OCI-LY7 (cell line): ENCODE measurements at places on chromosomes 5 and 9.
A peak's percentile ranks its signal among the peaks of the same experiment; 100 is the strongest.

DNA sequence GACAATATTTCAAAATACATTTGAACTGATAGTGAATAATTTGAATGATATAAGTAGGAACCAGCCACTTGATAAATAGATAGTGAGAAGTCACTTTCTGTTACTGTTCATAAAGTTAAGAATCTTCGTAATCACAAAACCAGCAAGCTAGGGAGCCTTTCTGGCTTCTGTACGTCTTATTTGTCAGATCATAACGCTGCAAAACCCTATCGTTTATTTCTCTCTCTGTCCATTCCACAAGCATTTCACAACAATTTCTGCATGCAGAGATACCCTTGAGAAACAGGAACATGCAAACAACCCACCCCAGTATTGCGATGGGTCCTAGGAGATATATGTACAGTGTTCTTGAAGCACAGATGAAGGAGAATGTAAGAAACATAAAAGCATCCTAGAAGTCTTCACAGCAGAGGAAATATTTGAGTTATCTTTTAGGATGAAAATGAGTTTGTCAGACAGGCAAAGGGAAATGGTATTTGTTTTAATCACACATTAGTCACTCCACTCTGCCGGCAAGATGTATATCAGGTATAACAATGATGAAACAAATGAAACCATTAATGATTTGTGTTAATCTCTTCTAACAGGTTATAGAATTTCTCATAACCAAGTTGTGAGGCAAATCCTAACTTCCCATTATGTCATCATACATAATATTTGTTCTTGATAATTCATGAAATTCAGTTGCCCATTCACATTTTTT, 668.7 kb upstream of the FTMT start:
- DNase-seq, result no peak

DNA sequence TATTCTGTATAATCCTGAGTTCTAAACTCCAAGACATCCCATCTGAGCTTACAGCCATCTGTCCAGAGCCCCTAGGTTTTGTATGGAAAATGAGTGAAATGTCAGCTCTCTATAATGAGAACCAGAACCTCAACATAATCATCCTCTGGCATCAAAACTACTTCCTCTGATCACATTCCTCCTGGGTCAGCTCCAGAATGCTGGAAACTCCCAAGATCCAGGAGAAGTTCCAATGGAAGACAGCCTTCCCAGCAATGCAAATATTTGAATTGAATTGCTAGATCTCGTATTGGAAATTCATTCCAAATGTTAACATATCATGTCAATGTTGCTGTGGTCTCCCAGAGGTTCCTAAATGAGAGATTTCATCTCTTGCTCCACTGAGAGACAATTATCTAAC, 23.8 kb downstream of the C9 start:
- no peak for DNase-seq

DNA sequence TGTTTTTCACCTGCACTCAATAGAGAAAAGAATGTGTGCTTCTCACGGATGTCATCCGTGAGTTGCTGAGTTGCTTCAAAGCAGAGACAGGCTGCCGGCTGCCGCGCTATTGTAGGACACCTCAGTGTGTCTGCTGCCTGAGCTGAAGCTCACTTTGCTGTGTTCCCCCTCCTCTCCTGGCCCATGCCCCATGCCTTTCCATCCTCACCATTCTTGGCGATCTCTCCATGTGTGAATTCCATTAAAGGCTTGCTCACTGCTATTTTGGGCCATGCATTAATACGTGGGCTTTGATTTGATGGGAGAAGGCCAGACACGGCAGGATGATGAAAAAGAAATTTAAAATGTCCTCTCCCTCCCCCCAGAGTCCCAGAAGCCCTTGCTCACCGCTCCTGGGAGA, 14.5 kb downstream of the ADAM19 start:
- no peak for DNase-seq

- DNase-seq, result no peak
Observed at GRCh38 chr5:68950125-68950524, 143.7 kb upstream of the SLC30A5 start.

DNA sequence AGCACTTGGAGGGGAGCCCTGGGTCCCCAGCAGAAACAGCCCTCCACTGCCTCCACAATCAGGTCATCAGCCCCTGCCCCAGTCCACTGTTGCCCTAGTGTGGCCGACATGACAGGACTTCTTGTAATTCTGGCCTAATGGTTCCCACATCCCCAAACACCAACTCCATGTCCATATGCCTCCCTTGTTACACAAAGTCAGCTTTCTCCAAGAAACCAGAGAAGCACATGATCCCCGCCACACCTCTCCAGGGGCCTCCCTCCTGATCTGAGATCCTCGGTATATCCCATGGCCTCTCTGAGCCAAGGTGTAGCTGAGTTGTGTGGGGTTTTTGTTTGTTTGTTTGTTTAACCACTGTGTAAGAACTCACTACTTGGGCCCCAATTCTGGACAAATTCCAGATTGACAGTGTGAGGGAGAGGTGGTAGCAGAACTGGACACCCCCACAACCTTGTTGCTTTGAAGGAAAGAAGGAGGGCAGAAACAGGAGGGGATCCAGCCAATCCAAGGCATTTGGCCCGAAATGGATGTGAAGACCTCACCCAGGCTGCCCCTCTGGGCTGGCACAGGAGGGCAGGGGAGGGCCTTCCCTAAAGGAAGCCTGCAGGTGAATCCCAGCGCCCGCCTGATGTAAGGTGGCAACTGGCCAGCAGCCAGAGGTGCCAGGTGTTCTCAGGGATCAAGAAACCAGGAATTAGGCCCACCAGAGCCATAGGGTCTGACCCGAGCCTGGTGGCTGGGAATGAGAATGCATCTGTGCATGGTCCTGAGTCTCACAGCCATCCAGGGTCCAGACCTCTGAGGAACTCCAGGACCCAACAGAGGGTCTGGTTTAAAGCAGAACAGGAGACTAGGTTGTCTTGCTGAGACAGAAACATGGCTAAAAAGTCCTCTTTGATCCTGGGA, 13.4 kb downstream of the IRF1 start:
- no peak for DNase-seq

DNA sequence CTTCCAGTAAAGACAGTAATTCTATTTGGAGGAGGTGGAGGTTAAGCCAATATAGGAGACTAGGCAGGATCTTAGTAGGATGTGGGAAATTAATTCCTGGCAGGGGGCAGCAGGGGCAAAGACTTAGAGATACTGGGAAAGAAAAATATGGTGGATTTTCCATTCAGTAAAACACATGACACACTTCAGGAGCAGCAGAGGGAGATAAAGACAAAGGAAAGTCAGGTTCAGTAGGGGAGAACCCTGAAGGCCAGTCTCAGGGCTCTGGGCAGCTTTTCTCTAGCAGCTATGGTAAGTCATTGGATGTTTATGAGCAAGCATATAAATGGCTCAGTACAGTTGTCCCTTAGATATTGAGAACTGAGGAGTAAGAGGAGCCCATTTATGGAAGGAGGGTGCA, 105.5 kb downstream of the PJA2 start:
- no peak for DNase-seq

DNA sequence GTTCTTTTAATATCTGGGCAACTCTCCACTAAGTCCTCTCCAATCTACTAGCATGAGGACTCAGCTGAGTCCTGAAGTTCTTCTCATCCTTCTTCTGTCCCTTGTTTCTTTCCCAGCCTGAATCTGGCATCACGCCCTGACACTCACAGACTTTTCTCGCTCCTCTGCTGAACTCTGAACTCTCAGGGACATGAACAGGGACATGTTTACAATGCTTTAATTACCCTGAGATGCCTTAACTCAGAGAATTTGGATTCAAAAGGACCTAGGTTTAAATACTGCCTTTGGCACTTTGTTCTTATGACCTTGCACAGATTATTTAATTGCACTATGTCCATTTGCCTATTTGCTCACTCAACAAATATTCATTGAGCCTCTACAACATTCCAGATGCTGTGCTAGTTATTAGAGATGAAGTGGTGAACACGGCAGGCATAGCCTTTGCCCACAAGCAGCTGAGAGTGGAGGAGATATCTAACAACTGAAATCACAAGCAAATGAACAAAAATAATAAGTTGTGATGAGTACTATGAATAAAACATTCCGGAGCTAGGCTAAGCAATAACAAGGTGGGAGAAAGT, 106.0 kb downstream of the ADRB2 start:
- DNase-seq, result no peak

- DNase-seq, result no peak
Observed at GRCh38 chr5:16565118-16565517, 51.7 kb downstream of the RETREG1 start.

GRCh38 chr5:28576022-28576421, 1537.6 kb upstream of the CDH9 start:
- DNase-seq, result peak; percentile 12

DNA sequence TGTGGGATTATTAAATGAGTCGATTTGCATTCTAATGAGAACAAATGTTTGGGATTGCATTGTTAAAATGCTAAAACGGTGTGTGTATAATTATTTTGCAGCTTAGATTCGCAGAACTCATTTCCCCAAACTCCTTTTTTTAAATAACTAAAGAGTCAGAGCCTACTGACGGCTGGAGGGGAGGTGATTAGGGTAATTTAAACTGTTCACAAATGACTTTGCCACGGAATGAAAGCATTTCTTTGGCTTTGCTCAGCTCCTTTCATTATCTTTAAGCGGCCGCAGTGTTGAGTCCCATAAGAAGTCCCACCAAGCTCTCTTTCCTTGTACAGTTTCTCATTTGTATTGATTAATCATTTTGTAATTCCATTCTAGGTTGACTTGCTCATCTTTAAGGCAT, 1632.8 kb downstream of the MAT2B start:
- DNase-seq, result no peak

DNA sequence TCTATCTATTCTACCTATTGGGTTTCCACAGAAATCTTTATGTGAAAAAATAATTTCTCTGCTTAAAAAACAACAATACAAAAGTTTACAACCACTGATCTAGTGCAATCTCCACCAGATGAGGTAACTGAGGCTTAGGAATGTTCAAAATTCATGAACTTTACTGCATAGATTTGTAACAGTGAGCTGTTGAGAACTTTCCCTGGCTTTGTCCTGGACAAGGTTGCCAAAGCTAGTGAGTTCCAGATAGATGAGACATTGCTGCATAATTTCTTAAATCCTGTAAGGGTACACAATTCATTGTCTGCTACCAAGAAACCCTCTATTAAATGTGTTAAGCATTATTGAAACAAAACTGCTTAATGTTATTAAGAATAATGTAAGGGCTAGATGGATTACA, 102.7 kb downstream of the OSMR start:
- DNase-seq, result no peak

DNA sequence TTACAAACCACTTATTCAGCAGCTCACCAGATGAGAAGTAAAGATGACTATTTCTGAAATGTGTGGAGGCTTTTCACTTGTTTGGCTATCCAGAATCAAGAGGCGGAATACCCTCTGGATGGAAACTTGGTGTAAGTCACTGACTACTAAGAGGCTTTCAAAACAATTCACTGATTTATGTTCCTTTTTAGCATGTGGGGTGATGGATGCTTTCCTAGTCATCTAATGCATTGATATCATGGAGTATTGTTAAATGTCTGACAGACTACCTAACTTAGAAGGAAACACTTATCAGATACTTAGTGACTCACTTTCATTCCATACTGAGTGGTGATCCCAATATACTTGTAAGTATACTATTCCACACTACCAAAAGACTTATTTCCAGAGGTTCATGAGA, 141.4 kb downstream of the PLK2 start:
- no peak for DNase-seq

DNA sequence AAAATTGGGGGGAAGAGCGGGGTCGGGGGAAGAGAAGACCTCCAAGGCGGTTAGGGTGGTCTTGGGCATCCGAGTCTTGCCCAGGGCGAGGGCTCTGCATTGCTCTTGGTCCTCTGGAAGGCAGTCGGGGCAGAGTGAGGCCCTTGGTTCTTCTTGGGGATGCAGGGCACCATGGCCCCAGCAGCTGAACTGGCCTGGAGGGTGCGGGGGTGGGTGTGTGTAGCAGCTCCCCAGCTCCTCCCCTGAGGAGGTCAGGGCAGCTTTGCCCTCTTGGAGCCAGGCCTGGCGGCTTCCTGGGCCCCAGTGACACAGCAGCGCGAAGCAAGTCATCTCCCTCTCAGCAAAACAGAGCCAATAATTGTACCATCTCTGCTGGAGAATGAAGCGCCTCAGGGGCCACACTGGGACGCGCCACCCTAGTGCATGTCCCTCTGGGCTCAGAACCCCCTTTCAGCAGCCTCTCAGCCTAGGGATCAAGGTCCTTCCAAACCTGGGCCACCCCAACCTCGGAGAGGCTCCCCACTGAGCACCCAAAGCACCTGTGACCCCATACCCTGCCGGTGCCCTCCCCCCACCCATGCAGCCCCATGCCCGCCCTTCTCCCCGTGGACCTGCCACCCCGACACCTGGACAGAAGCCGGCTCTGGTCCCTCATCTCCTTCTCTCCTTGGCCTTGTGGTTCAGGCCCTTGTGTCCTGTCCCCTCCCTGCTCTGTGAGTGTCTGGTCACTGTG, 10.4 kb upstream of the RXRA start:
- no peak for DNase-seq

- no peak for DNase-seq
Observed at GRCh38 chr5:127003798-127004495, 26.4 kb downstream of the MARCHF3 start.

DNA sequence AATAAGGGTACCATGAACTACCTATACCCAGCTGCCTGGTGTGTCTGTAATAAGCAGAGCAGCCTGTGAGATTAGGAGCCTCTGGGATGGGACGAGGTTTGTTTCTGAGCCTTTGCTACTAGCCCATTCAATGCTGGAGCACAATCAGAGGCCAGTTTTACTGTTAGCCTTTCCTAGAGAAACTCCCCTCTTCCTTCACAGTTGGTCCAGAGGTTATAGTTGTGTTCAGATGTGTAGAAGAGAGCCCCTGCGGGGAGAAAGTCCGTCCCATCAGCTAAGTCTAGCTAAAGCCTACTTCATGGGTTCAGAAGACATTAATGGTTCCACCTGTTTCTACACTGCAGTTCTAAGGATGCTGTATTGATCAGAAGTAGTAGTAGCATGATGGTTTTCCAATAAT, 16.8 kb downstream of the NUP214 start:
- DNase-seq, result no peak

DNA sequence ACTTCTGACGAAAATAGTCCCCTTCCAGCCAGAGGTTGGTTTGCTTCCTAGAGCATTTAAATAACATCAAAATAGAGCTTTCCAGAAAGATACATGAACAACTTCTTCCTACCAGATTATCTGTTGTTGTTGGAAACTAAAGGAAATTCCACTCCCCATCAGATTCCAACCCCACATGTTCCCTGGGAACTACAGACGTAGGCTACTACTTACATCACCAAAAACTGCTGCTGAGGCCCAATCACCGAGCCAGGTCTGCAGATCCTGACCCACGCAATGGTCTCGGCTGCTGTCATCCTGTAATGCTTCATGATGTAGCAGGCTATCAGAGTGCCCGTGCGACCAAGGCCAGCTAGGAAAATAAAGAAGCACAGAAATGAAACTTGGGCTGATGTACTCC, 73.4 kb downstream of the HABP4 start:
- DNase-seq, result no peak

DNA sequence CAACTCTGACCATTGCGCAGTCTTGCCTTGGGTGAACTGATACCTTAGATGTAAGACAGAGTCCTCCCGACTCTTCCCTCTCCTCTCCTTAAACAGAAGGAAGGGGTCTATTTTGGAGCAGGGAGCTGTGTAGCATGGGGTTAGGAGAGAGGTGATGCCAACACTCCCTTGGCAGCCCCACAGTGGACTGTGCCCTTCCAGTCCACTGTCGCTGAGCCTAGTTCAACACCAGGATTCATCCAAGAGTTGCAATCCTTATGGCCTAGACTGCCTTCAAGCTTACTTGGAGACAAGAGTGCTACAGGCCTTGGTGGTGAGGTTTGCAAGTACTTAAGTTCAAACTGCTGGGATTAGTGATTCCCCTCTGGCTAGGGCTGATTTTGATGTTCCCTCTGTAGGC, 51.4 kb downstream of the NDUFAF2 start:
- no peak for DNase-seq
